ENCODE measurements at places on chromosomes 2 and 18.

DNA sequence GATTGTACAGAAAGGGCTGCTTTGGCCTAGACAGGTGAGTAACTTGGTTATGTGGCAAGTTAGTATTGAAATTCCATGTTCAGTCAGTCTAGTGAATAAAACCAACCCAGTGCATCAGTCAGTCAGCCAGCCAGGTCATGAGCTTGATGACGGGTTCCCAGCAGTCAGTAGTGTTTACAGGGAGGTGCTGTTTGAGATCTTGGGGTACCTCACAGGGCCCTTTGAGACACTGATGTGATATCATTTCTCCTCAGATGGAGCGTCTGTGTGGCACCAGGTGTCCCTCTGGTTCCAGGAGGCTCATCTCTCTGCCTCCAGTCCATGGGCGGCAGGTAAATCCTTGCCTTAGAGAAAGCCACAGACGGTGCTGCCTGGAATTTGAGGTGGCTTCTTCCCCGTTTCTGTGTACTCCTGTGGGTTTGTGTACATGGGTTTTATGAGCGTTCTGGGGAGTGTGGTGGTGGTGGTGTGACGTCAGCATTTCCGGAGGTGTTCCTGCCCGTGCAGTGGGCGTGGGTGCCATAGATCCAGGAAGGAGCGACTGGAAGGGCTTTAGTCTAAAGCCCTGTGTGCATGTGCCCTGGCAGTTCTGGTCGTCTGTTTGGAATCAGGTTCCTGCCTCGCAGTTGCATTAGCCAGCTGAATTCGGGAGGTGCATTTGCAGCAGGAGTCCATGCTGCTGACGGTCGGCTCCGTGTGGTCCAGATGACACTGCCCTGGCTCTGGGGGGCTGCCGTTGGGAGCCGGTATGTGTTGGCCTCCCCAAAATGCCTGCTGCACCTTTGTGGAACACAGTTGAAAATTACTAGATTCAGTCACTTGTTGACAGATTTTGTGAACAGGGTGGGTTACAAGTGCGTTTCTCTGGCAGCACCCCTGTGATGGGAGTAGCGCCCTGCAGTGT lies 2.1 kb downstream of the CTDP1 start:
- no peak for DNase-seq

GRCh38 chr2:200748779-200749178 lies 62.9 kb upstream of the BZW1 start:
- DNase-seq: no peak

DNA sequence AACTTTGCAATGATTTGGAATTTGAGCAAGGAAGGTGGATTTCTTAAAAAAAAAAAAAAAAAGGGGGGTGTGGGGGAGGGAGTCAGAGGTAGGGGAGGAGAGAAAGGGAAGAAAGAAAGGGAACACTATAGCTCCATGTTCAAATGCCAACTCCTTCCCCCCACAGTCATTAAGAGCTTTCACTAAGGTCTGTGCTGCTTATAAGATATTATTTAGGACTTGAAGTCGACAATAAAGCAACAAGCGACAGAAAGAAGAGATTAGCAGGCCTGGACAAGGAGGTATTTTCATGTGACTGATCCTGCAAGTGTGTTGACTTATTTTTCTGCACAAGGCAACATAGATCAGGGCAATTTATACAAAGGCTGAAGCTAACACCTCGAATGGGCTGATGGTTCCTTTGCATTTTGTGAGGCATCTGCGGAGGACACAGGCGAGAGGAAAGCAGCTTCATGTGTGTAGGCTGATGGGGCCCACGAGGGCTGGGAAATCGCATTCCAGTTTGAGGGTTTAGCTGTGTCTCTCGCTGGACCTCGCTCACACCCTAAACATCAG lies 382.0 kb downstream of the SOX11 start:
- DNase-seq: no peak

GRCh38 chr18:67432806-67433205 lies 83.7 kb downstream of the DSEL start:
- DNase-seq: no peak

DNA sequence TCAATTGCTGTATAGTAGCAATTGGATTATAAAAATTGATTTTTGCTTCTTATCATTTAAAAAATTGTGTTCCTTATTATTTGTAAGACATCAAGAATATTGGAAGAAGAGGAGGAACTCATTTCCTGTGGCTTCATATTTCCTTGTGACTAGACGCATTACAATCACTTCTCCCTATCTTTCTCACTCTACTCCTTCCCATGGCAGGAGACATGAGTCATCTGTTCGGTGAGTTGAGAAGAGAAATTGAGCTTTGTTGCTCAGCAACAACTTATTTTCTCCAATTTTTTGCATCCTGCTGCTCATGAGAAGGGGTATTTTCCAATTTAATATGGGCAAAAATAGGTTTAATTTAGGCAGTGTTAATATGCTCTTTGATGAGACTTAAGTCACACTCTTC lies 1783.9 kb downstream of the SUCLG1 start:
- DNase-seq: no peak

DNA sequence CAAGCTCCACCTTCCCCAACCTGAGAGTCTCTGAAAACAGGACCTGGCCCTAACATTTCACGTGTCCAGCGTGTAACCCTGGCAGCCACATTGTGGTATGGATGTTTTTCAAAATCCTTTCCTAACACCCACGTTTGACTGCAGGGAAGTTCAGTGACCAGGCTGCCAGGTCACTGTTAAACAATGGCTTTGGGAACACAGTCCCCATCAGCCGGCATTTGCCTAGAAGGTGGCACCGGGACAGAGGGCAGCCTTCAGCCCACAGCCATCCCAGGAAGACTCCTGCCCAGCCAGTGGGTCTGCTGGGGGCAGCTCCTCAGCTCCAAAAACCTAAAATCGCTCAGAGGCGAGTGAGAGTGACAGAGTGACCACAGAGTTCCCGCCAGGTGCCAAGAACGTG lies 140.2 kb downstream of the SH3BP4 start:
- no peak for DNase-seq

Data from D721Med (cell line).